ENCODE measurements at places on chromosomes 7 and 10.

- DNase-seq, result no peak
These were observed 31.0 kb downstream of the PHYH start for GRCh38 chr10:13268841-13269240.

- DNase-seq, result no peak
These were observed 124.3 kb downstream of the SKIDA1 start for GRCh38 chr10:21401196-21401595.

DNA sequence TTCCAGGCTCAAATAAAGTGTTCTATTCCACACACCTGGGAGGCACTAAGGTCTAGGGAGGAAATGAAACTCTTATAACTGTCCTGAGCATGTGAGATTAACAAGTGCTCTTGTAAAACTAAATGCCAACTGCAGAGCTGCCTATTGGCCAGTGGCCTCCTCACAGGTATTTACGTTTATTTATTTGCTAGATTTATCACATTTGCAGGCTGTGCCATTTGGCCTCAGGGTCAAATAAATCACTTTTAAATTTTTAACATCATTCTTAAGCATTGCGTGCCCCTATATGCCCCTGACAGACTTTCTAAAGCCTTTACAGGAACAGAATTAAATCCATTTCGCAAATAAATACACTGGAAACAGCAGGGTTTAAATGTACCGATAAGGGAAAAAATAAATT lies 381.8 kb upstream of the NFE2L3 start:
- no peak for DNase-seq

- no peak for DNase-seq
These were observed 571.4 kb upstream of the IGFBP3 start for GRCh38 chr7:46492466-46492865.

GRCh38 chr10:71089162-71089561 lies 123.2 kb upstream of the UNC5B start:
- DNase-seq, result no peak

GRCh38 chr7:4549681-4550080 lies 132.4 kb upstream of the FOXK1 start:
- DNase-seq, result no peak

DNA sequence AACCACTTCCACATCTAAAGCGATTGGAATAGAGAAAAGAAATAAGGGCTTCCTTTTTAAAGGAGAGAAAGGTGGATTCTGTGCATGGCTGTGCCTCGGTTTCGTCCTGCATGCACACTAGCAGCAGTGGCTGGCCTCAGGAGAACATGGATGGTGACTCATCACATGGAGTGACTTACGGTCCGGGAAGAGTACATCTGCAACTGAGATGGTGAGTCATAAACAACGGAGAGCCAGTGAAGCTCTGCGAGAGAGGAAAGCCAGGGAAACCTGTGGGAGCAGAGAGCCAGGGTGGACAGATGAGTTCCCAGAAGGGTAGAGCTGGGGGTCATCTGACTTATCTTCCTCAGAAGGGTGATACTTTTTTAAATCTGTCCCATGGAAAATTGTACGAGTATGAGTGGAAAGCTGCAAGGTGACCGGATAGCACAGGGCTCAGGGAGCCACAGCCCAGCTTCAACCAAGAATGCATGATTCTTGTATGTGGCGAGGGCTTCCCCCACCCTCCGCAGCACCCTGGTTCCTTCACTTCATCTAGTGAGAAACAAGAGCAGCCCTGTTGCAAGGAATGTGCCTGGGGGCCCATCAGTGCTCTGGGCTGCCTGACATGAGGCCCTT lies 259.1 kb downstream of the KLF6 start:
- no peak for DNase-seq

GRCh38 chr7:153432063-153432462 lies 620.1 kb upstream of the DPP6 start:
- DNase-seq, result no peak

GRCh38 chr10:30103595-30104320 lies 44.4 kb upstream of the JCAD start:
- no peak for DNase-seq

DNA sequence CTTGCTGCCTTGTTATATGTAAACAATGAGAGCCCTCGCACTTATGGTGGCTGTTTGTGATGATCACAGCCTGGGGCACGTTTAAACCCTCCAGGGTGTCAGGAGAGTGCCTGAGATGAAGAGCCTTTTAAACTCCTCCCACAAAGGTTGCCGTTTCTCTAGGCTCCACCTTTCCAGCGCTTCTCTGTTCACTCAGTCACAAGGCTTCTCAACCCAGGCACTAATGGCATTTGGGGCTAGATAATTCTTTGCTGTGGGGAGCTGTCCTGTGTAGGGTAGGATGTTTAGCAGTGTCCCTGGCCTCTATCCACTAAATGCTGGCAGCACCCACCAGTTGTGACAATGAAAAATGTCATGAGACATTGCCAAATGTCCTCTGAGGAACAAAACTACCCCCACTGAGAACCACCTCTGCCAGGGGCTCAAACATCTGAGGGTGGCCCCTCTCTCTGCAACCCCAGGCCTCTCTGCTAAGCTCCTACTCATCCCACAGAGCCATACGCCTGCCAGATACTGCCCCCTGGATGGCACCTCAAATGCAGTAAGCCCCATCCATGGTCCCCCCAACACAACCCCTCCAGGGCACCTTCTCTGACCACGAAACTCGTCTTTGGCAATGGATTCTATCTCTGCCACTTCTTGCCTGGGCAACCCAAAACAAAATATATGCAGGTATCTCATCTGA lies 144.3 kb upstream of the ZMIZ1 start:
- DNase-seq, result no peak

DNA sequence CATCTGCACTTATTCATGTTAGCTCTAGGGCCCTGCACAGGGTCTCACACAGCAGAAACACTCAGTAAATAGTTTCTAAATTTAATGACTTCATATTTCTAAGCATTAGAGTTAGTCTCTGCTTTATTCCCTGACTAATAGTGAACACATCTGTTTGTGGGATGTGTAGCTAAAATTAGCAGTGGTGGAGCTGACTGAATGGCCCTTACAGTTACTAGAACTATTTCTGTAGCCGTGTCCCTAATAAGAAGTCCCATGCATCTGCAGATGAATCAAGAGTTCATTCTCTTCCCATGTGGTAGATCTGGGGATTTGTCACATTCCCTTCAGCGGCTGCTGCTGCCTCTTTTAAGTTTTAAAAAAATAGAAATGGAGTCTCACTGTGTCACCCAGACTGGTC lies 11.7 kb downstream of the MAP3K8 start:
- DNase-seq, result no peak

- DNase-seq, result no peak
These were observed 473.3 kb downstream of the LRMDA start for GRCh38 chr10:75904499-75905283.

GRCh38 chr7:620056-620455 lies 100.4 kb upstream of the PDGFA start:
- no peak for DNase-seq

GRCh38 chr10:26806557-26806956 lies 54.2 kb downstream of the ABI1 start:
- no peak for DNase-seq

DNA sequence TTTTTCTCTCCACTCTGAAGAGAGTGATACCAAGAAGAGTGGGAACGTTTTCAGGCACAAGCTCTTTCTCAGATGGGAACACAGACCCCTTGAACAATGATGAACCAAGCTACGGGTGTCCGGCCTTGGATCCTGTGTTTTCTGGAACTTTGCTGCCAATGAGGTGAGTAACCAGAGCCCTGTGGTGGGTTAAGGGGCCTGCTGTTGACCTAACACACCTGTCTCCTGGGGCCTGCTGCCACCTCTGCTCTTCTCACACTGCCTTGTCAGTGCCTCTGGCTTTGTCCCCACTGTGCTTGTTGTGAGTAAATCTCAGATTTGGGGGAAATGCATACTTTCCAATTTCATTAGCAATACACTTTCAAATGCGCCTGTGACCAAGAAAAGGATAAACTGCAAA lies 1.4 kb upstream of the PKD1L1 start:
- no peak for DNase-seq

- no peak for DNase-seq
These were observed 15.4 kb downstream of the MXI1 start for GRCh38 chr10:110222641-110223297.

DNA sequence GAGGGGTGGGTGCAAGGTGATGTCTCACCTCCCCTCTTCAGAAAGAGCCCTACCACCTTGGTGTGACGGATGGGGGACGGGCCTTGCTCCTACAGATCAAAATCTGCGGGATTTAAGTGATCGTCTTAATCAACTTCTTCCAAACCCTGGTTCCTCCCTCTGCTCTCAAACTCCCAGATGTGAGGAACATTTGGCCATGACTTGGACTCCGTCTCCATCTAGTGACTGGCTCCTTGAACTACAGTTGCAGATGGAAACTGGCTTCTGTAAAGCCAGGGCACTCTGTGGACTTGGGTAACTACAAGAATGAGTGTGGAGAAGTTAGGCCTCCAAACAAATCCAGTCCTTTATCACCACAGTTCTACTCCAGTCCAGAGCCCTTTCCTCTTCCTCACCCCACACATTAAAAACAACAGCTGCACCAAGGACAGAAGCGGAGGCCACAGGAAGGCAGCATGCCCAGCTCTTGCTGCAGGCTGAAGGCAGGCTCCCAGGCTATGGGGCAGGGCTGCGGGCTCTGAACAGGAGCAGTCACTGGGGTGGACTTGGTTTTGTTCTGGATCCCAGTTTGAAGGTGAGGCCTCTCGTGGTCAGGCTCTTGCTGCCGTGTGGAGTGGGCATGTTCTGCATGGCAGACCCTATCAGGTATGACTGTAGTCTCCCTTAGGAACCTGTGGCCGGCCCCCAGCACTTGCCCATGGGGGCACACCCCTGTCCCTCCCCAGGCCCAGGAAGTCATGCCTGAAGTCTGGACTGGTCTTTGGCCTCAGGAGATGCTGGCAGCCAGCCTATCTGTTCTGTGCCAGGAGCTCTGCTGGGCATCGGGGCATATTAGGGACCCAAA lies 79.4 kb downstream of the VWC2 start:
- peak; percentile 19 for DNase-seq

DNA sequence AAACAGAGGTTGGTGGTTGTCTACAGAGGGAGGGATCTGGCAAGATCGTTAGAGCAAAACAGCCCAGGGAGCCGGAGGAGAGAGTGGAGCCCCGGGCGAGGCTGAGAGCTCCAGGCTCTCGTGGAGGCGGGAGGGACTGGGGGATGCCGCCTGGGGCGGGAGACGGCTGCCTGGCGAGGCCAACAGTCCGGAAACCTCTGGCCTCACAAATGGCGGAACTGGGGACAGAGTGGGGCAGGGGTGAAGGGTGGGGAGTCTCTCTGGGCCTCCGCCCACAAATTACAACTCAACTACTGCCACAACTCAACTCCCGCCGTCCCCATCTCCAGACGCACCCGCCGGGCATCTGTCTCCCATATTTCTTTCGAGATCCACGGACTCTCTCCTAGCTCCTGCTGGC lies 47.7 kb downstream of the CLEC2L start:
- no peak for DNase-seq

GRCh38 chr10:3485057-3485686 lies 299.8 kb downstream of the KLF6 start:
- no peak for DNase-seq

DNA sequence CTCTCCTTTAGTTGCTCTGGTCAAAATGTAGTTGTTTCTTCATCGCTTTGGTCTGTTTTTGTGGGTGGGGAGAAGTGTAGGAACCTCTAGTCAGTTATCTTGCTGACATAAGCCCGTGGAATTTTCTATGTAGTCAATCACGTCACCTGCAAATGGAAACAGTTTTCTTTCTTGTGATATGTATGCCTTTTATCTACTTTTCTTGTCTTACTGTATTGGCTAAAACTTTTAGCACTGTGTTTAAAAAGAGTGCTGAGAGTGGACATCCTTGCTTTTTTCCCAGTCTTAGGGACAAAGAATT lies 42.3 kb downstream of the AKR1E2 start:
- DNase-seq, result no peak

DNA sequence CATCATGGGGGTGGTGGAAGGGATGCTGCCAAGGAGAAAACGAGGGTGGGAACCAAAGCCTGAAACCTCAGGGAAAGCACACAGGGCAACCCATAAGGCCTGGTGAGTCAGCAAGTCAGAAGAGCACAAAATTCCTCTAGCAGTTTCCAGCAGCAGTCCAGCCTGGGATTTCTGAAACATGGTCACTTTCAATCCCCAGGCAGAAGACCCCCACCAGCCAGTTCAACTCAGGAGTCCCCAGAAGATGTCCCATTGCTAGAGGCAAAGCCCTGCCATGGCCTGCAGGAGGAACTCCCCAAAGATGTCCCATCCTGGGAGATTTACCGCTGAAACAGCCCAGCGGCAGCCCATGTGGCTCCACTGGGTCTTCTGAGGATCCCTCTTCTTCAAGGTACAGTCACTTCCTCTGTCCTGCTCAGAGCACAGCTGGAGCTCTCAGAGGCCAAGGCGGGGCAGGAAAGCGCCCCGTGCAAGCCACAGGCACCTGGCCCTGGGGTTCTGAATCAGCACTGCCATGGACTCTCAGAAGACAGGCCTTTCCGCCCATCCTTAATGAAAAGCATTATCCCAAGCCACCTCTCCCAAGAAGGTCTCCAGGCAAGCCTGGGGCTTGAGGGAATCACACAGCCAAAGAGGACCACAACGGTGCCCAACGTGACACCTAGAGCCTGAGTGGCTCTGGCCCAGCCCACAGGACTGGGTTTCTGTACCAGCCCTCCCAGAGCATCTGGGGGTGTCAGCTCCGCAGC lies 196.9 kb downstream of the GRID1 start:
- DNase-seq, result no peak

DNA sequence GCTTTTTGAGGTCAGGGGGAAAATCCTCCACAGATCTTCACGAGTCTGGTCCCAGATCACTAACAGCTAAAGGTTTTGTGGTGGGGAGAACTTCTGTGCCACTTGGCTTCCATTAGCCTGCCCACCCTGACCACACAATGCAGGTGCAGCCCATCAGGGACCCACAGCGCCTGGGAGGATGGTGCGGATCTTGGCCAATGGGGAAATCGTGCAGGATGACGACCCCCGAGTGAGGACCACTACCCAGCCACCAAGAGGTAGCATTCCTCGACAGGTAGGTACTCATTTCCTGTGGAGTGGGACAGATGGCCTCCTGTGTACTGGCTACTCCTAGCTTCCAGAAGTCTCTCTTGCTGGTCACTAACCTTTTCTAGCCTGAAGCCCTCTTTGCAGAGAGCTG lies 1.5 kb downstream of the FAM241B start:
- DNase-seq, result no peak

DNA sequence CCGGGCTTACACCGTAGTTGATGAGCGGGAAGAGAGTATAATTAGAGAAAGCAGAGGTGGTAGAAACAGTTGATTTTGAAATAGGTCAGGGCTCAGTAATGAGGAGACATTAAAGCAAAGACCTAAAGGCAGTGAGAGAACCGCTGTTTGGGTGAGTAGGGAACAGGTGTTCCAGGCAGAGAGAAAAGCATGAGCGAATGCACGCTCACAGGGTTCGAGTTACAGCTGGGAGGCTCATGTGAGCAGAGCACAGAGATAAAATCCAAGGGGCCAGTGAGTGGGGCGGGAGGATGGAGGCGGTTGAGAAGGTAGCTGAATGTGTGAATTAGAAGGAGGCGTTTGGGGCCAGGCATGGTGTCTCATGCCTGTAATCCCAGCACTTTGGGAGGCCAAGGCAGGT lies 39.9 kb downstream of the APBB1IP start:
- no peak for DNase-seq

Measured in activated CD4-positive, alpha-beta T cell treated with anti-CD3 and anti-CD28 coated beads, Interleukin-2, amount 50 U/mL, for 48 hours (primary cell).